T-helper 2 cell treated with Interferon-gamma antibody and Interleukin-4, amounts not matched to agents 5 μg/mL and 100 μg/mL, for 36 hours (primary cell): ENCODE measurements at places on chromosomes 1 and 21.

DNA sequence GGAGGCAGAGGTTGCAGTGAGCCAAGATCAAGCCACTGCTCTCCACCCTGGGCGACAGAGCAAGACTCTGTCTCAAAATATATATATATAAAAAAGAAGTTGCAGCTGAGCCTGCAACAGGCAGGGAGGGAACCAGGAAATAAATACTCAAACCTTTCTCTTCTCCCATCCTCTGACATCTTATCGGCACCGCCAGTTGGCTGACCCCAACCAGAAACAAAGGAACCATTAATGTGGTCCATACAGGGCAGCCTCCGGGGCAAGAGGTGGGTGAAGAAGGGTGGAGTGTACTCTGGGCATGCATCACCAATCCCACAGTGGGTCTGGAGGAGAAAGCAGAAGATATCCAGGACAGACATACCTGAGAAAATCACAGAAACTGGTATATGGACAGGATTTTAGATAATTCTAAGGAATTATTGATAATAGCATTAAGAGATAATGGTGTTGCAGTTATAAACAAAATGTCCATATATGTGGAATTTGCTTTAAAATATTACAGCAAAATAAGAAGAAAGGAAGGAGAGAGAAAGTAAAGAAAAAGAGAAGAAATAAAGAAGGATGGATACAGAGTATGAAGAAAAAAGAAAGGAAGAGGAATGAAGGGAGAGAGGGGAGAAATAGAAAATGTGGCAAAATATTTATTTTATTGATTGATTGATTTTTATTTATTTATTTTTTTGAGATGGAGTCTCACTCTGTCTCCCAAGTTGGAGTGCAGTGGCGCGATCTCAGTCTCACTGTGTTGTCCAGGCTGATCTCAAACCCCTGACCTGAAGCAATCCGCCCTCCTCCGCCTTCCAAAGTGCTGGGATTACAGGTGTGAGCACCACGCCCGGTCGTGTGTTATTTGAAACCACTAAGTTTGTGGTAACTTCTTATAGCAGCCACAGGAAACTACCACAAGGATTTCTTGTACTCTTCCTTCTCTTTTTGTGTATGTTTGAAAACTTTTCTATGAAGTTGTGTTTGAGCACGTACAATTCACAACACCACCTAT is 4.1 kb upstream of the PTAFR start:
- no peak for DNase-seq

DNA sequence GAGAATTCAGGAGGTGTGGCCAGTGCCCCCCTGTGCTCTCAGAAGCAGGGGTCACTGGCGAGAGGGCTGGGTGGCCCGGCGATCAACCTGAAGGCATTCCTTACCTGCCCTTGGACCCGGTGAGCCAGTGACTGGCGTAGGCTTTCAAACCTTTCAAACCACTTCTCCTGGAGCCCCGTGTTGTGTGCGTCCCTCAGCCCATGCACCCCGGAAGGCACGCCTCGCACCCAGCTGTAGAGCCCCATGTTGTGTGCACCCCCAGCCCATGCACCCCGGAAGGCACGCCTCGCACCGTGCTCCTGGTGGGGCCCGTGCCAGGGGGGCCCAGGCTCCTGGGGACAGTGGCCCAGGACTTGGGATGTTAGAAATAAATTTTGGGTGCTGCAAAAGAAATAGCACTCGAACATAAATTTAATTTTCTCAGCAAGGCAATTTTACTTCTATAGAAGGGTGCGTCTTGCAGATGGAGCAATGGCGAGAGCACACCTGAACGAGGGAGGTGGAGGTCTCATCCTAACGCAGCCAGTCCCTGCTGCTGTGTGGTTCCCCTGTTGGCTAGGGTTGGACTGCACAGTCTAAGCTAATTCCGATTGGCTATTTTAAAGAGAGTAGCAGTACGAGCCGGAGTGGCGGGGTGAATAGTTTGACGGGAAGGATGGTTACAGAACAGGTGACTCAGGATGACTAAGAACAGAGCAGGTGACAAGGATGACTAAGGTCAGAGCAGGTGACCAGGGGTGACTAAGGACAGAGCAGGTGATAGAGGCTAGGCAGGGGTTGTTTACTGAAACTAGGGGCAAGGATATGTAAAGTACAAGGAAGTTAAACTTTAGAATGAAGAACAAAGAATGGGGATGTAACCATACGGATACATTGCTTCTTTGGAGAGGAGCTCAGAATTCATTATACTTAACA is 47.4 kb downstream of the PRKCZ start:
- DNase-seq = no peak

GRCh38 chr1:244054247-244054923 is 3.3 kb downstream of the ZBTB18 start:
- DNase-seq = no peak

- no peak for DNase-seq
Measured at GRCh38 chr1:240332672-240333071, 241.0 kb downstream of the FMN2 start.

DNA sequence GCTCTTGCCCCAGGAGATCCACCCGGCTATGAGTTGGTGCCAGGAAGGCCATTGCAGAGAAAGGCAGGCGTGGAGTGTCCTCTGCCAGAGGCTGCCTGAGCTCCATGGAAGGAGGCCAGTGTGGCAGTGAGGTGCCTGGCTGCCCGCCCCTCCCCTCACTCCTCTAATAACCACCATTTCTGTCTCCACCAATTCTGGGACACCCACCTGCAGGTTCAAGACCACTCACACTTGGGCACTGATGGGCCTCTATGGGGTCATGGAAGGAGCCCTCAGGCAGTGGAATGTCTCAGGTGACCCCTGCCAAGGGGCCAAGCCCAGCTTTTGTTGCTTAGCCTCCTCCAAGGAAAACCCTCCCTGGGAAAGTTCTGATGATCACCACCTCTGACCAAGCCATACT is 731.6 kb downstream of the MATN1 start:
- no peak for DNase-seq

DNA sequence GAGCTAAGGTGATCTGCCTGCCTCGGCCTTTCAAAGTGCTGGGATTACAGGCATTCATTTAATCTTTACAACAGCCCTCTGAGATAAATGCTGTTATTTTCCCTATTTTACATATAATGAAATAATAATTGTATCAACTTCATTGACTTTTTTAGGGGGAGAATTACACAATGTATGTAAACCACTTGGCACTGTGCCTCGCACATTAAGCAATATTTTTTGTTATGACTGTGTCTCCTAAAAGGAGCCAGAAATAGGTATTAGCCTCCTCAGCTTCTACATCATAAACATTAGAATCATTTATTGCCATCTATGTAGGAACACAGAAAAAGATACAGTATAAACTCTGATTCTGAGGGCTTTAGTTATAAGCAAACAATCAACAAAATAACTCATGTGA is 1.1 kb upstream of the DNAJC28 start:
- no peak for DNase-seq

GRCh38 chr1:18360251-18360650 is 120.5 kb upstream of the KLHDC7A start:
- DNase-seq = no peak

DNA sequence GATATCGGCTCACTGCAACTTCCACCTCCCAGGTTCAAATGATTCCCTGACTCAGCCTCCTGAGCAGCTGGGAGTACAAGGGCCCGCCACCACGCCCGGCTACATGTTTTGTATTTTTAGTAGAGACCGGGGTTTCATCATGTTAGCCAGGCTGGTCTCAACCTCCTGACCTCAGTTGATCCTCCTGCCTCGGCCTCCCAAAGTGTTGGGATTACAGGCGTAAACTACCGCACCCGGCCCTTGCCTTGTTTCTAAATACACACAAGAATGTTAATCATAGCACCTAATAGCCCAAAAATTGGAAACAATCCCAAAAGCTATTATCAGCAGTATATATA is 1.2 kb upstream of the MSTO1 start:
- no peak for DNase-seq

DNA sequence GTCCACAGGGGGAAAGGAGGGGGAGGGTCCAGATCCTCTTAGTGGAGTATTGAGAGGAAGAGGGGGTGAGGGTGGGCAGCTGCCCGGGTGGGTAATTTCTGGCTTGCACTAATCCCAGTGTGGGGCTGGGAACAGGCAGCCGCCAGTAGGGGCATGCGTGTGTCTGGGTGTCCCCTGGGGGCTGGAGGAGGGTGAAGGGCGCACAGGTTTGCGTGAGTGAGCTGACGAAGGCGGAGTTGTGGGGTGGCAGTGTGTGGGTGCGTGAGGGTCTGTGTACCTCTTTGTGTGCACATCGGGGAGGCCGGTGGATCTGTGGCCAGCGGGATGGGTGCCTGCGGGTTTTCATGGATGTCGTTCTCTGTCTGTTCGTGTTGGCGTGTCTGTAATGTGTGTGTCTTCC is 97.3 kb downstream of the PAX7 start:
- DNase-seq = no peak

- no peak for DNase-seq
Measured at GRCh38 chr1:204569478-204569877, 53.3 kb downstream of the MDM4 start.

GRCh38 chr1:3590139-3590763 is 21.1 kb downstream of the MEGF6 start:
- no peak for DNase-seq

GRCh38 chr1:101165532-101165931 is 71.3 kb upstream of the S1PR1 start:
- no peak for DNase-seq

- no peak for DNase-seq
Measured at GRCh38 chr1:85952460-85952859, 204.1 kb downstream of the COL24A1 start.

DNA sequence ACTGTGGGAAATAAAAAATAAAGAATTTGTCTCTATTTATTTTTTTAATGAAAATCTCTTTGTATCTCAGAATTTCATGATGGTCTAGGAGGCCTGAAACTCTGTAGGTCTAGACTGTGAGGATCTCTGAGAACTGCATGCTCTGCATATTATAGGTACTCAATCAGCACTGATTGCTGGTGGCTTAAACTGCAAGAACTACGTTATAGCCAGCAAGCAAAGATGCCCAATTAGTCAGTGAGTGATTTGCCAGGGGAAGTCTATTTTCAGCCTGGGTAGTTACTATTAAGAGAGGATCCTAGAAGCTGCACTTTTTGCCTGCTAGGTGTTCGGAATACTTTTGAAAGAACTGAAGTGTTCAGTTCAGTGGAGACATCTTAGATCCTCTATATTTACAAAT is 87.4 kb downstream of the GPR52 start:
- DNase-seq = no peak

GRCh38 chr21:29121759-29122158 is 8.7 kb upstream of the MAP3K7CL start:
- DNase-seq = no peak

DNA sequence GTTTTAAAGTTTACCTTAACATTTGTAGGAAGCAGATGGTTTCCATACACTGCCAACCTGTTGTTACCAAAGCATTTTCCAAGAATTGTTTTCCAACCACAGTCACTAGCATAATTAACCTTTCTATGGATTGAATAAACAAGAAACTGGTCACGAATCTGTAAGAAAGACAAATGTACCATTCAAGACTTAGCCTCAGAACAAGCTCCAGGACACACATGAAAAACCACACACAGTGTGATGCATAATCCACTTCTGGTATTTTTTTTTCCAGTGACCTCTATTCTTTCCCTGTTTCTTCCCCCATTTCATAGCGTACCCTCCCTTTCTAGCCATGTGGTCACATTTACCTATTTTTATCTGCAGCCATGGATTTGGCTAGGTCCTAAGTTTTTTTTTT is 29.6 kb upstream of the C1orf87 start:
- DNase-seq = no peak

DNA sequence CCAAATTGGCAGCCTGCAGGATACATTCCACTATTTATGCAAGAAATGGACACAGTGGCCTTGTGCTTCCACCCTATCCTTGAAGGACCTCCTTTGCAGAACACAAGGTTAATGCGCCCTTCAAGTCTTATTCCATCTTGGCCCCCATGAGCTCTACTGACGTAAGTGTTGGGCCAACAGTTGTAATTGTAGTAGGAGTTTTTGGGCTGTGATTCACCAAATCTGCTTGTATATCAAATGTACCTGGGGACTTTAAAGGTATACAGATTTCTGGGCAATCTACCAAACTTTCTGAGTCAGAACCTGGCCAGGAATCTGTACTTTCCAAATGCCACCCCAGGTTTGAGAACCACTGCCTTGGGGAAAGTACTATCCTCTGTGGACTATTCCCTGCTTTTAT is 100.9 kb upstream of the MARK1 start:
- no peak for DNase-seq

DNA sequence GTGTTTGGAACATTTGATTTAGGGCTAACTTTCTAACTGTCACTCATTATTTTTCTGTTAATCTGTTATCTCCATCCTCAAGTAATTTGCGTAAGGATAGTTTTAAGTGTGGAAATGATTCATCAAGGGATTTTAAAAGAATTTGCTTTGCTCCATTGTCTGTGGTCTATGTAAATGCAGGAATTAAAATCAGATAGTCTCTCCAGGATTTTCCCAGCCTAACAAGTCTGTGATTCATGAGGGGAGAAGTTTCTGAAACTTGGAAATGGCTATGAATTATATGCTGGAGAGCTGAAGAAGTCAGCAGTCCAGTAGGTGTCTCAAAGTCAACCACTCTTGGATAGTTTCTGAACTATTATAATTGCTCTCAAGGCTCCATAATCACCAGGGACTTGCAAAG is 264.5 kb downstream of the MRPL39 start:
- no peak for DNase-seq

DNA sequence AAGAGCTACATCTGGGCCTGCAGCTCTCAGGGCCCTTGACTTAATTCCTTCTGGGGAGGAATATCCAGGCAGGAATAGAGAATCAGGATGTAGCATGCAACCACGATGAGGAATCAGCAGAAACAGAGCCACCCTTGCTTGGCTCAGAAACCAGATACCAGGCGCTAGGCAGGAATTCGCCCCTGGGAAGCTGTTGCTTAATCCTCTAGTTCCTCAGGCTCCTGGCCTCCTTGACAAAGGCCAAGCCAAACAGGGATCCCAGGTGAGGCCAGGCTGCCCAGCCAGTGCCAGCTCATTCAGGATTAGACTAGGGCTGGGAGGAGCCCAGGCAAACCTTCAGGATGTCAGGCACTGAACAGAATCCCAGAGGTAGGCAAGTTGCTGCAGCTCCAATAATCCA is 48.2 kb upstream of the IRF2BP2 start:
- DNase-seq = no peak

DNA sequence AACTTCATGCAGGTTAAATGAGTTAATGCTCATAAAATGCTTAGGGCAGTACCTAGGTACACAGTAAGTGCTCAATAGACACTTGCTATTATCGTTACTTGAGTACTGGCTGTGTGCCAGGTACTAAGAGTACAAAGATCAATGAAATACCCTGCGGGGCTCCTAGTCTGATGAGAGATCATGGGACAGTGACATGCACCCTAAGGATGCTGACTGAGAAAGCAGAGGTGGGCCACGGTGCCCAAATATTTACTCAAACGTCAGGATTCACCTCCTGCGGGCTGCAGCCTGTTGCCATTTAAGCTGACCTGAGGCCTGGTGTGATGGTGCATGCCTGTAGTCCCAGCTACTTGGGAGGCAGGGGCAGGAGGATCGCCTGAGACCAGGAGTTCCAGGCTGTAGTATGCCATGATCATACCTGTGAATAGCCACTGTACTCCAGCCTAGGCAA is 19.8 kb upstream of the LUZP1 start:
- no peak for DNase-seq

GRCh38 chr1:231612393-231613089 is 14.0 kb upstream of the DISC1 start:
- DNase-seq = peak; percentile 51
